Hair follicular keratinocyte (primary cell): ENCODE measurements at places on chromosomes 4 and X. TPM values are rescaled to one million over a fixed set of nuclear protein-coding genes. Genes with fewer than 3 reads are reported as not detected.

The MAML3 gene
- total RNA-seq = 0.27 and 3.7 TPM in 2 replicates

The KCNE5 gene
- 0.23 TPM in 1 of 2 replicates, not detected in the other for total RNA-seq

The SMIM10L2A gene
- 0.80 and 2.0 TPM in 2 replicates for total RNA-seq

The TDO2 gene
- not detected in 2 replicates for total RNA-seq

The SOX3 gene
- total RNA-seq = not detected in 2 replicates

The LAP3 gene
- total RNA-seq = 62.6 and 72.5 TPM in 2 replicates

The GASK1B gene
- total RNA-seq = 2.6 and 4.2 TPM in 2 replicates

The ATP2B3 gene
- total RNA-seq = not detected in 2 replicates

The STPG2 gene
- not detected in 2 replicates for total RNA-seq

The PPP1R2C gene
- not detected in 2 replicates for total RNA-seq

The SPANXN4 gene
- total RNA-seq = not detected in 2 replicates

The TMEM165 gene
- 103 and 108 TPM in 2 replicates for total RNA-seq

The VCX3A gene
- not detected in 2 replicates for total RNA-seq

The TMEM47 gene
- total RNA-seq = 1.6 and 5.8 TPM in 2 replicates

The MAGEA1 gene
- total RNA-seq = not detected in 2 replicates

The MAGEB18 gene
- not detected in 2 replicates for total RNA-seq

The ETDA gene
- total RNA-seq = not detected in 2 replicates

The TMEM128 gene
- 26.3 and 28.2 TPM in 2 replicates for total RNA-seq

The ENPP6 gene
- total RNA-seq = not detected in 2 replicates

The BEX5 gene
- 2.1 and 3.9 TPM in 2 replicates for total RNA-seq

The TEC gene
- total RNA-seq = 0.08 TPM in 1 of 2 replicates, not detected in the other

The COL4A5 gene
- 33.2 and 66.1 TPM in 2 replicates for total RNA-seq

The NXF2B gene
- not detected in 2 replicates for total RNA-seq

The STAP1 gene
- not detected in 2 replicates for total RNA-seq

The RIPPLY1 gene
- total RNA-seq = not detected in 2 replicates

The IDH3G gene
- 71.1 and 76.5 TPM in 2 replicates for total RNA-seq

The DKK2 gene
- not detected in 2 replicates for total RNA-seq

The ZNF280C gene
- 2.2 and 3.7 TPM in 2 replicates for total RNA-seq

The NKX3-2 gene
- total RNA-seq = 0.04 TPM in 1 of 2 replicates, not detected in the other

The WFS1 gene
- 19.9 and 25.6 TPM in 2 replicates for total RNA-seq

The PLP1 gene
- total RNA-seq = not detected in 2 replicates

The PDE5A gene
- 4.4 and 5.7 TPM in 2 replicates for total RNA-seq

The ZBED1 gene
- 33.2 and 33.3 TPM in 2 replicates for total RNA-seq

The TIGD4 gene
- total RNA-seq = 0.11 TPM in 1 of 2 replicates, not detected in the other

The FGB gene
- total RNA-seq = not detected in 2 replicates

The MAP3K15 gene
- 0.04 and 0.39 TPM in 2 replicates for total RNA-seq

The TRIML2 gene
- 0.47 and 0.95 TPM in 2 replicates for total RNA-seq

The ALB gene
- not detected in 2 replicates for total RNA-seq

The H2BW2 gene
- total RNA-seq = not detected in 2 replicates

The PLK4 gene
- 4.6 and 13.1 TPM in 2 replicates for total RNA-seq

The TEX13D gene
- not detected in 2 replicates for total RNA-seq

The SRPX gene
- total RNA-seq = 95.2 and 133 TPM in 2 replicates

The PDGFC gene
- 26.4 and 31.8 TPM in 2 replicates for total RNA-seq

The LONRF3 gene
- not detected in 2 replicates for total RNA-seq
